Neural crest cell (in vitro differentiated cells): ENCODE measurements at places on chromosomes 6 and 20. TPM values are rescaled to one million over a fixed set of nuclear protein-coding genes. Genes with fewer than 3 reads are reported as not detected.

The SAMD5 gene
- 1.5 and 1.6 TPM in 2 replicates for total RNA-seq

The IL20RA gene
- total RNA-seq: not detected in 2 replicates

DNA sequence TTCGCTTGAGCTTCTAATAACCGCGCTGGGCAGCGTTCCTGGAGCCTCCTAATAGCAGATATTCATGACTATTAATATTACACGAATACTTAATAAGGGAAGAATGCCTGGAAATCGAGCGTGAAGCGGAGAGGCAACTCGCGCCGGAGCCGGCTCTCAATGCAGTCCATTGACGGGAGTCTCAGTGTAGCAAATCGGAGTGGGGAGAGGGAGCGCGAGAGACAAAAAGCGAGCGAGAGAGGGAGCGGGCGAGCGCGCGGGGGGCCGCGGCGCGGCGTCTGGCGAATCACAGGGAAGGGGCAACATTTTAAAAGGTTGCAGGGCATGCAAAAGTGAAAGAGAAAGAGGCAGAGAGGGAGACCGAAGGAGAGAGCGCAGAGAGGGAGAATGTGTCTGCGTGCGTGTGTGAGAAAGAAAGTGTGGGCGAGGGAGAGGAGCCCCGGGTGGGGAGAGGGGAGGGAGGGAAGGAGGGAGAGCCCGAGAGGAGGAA is 2.9 kb downstream of the TFAP2A start:
- no peak for DNase-seq

- no peak for DNase-seq
These were observed 23.4 kb downstream of the PREX1 start for GRCh38 chr20:48804300-48804980.

DNA sequence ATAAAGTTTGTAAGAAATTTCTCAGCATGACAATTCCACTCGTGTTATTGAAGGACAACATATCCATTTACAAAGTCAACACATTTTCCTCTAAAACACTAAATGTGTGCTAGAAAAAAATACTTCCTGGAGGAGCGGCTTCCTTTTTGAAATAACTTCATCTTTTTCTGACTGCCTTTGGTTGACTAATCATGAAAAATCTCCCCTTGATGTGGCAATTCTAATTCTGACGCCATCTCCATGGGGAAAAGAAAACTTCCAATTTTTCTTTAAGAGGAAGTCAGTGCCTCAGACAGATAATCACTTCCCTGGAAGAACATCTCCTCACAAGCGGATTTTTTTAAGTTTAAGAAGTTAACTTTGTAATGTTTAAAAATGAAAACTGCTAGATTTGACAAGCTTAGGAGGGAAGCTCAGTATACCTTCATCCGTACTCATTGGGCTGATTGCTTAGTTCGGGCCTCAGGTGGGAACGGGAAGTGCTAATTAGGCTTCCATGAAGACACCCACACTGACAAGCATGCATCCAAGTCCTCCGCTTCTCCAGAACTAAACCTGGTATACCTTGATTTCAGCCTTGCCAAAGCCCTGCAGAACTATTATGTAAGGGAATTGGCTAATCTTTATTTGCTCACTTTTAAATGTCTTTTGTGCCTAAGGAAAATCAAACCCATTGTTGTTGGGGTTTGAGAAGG is 35.1 kb upstream of the DUSP22 start:
- no peak for DNase-seq
